ENCODE measurements at places on chromosomes 7 and 10.

- DNase-seq = no peak
Measured at GRCh38 chr10:95793401-95794045, 37.6 kb downstream of the ENTPD1 start.

DNA sequence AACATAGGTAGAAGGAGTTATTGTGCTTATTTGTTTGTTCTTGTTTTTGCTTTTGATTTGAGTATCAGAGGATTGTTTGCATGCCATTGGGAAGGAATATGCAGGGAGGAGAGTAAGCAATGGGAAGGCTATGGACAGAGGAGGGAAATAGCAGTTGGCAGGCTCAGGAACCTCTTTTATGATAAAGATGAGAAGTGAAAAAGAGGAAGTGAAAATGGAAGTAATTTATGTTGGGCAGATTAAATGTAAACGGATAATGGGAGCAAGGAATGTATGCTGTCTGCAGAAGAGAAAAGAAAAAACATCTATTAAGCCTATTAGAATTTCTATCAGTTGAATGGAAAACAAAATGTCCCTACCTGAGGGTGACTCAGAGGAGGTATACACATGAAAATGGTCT is 90.1 kb upstream of the NPSR1 start:
- no peak for DNase-seq

GRCh38 chr10:13959443-13960359 is 371.0 kb downstream of the FRMD4A start:
- DNase-seq = no peak

DNA sequence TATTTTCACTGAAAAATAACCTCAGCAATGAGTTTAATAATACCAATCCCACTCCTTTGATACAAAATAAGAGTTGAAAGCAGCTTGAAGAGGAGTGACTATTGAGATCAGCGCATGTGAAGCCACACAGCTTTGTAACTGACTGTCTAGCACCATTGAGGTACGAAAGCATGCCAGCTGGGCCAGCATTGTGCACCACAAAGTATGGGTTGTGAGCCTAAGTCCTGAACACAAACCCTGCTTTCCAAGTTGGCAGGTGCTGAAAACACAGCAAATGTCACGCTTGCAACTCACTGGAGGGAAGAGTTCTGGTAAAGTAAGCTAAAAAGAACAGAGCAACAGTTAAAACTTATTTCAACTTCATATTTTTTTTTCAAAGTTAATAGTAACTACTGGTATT is 4.0 kb upstream of the FAM53B start:
- DNase-seq = no peak

GRCh38 chr10:104218751-104219150 is 13.4 kb downstream of the CFAP43 start:
- DNase-seq = no peak

- DNase-seq = no peak
Measured at GRCh38 chr7:111474723-111475418, 87.4 kb downstream of the IMMP2L start.

DNA sequence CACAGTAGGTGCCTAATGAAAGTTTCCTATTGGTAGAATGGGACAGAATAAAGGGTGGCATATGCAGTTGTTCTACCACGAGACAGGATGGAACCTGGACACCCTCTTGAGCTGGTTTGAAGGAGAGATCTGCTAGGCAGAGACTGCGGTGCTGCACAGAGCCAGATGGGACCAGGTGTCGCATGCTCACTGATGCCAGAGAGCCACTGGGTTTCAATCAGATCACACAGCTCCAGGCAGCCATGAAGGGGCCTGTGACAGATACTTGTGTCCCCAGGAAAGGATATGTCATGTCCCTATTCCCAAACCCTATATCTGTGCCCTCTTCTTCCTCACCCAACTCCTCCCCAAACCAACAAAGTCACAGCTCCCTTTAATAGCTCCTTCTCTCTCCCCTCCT is 235.7 kb downstream of the PRPF18 start:
- no peak for DNase-seq

- DNase-seq = no peak
Measured at GRCh38 chr10:130023454-130024230, 59.6 kb upstream of the EBF3 start.

DNA sequence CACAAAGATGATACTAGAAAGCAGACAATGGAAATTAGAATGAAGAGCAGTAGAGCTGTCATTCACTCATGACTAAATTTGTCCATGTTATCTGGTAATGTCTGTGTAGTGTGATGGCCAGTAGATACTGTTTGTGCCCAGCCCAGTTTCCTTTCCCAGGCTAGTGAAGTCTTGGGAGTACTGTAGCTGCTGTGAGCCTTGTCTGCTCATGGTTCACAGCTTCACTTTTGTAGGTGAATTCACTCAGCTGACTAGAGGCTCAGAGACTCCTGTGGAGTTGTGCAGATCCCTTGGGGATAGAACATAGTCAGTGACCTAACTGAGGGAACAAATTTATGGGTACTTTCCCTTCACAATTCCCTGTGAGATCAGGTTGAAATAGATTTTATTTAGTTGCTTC is 572.5 kb downstream of the ARL4A start:
- no peak for DNase-seq

DNA sequence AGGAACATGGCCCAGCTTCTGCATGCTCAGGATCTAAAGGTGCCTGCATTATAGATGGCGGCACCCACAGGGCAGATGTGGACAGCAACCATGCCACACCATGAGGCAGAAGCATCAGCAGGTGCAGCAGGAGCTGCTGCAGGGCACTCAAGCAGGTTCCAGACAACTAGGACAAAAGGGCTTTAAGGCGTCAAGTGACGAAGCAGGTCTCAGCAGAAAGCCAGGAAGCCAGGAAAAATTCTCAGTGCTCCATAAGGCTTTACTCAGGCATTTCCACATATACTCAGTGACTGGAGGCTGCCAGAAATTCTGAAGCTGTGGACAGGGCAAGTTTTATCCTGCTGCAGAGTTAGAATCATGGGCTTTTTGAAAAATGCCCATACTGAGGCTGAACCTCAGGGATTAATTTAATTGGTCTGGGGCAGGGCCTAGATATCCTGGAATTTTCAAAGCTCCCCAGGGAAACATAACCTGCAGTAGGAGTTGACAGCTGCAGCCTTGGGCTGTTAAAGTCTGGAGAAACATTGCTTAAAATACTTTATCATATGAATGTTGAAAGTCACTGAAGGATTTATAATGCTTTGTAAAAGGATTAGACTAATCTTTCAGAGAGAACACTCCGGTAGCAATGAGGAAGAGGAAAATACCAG is 68.1 kb upstream of the RNF148 start:
- DNase-seq = no peak

GRCh38 chr7:139995017-139995915 is 67.5 kb downstream of the PARP12 start:
- DNase-seq = no peak

GRCh38 chr7:50287129-50287528 is 17.4 kb upstream of the IKZF1 start:
- no peak for DNase-seq

DNA sequence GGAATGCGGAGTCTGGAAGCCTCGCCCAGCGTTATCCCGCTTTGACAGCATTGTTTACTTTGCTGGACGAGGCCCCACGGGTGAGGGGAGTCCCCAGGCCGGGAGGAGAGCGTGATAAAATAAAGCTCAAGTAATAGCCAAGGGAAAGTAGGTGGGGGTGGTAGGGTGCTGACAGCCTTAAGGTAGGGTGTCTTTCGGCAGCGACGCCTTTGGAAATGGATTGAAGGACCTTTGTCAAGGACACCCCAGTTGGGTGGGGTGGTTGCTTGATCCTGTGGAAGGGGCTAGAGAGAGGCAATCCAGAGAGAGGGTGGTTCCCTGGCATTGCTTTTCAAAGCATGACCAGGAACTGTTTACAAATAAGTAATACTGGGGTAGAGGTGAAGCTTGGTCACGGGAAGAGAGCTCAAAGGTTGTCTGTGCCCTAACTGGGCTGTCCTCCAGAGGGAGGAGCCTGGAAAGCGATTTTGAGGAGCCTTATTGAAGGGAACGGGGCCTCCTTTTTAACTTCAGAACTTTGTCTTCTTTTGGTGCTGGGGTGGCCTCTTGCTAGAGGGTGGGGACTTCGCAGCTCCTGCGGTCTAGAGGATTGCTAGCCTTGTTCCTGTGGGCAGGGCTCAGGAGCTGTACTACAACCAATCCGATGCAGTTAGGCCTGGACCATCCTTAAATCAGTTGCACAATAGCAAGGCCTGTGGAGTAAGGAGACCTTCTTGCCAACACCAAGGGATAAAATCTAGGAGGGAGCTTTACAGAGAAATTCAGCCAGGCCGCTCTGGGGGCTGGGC is 1.3 kb downstream of the EIF4EBP2 start:
- DNase-seq = no peak

- DNase-seq = no peak
Measured at GRCh38 chr7:135389971-135390370, 119.9 kb downstream of the CNOT4 start.

DNA sequence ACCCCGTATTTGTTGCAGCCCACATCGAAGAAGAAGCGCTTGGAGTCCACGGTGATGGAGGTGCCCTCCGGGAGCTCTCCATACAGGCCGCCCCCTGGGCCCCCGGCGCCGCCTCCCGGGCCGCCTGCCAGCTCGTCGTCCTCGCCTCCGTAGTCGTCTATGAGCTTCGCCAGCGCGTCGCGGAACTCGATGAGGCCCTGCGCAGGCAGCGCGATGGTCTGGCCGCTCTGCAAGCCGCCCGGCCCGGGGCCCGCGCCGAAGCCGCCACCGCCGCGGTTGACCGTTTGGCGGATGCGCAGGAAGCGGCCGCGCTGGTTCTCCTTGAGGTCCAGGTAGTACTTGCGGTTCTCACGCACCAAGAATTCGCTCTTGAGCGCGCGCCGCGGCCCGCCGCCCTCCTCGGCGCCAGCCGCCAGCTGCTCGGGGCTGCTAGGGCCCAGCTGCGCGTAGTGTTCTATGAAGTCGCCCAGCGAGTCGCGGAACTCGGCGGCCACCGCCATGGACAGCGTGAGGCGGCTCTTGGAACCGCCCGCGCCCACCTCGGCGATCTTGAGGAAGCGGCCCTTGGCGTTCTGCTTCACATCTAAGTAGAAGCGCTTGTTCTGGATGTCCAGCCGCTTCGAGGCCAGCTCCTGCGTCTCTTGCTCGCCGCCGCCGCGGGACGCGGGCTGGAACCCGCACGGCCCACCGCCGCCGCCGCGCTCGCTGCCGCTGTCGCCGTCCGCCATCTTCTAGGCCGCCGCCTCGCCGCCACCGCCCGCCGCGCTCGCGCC is 523 bp downstream of the PURB start:
- DNase-seq = no peak

- no peak for DNase-seq
Measured at GRCh38 chr7:43302211-43302711, 189.8 kb downstream of the HECW1 start.

DNA sequence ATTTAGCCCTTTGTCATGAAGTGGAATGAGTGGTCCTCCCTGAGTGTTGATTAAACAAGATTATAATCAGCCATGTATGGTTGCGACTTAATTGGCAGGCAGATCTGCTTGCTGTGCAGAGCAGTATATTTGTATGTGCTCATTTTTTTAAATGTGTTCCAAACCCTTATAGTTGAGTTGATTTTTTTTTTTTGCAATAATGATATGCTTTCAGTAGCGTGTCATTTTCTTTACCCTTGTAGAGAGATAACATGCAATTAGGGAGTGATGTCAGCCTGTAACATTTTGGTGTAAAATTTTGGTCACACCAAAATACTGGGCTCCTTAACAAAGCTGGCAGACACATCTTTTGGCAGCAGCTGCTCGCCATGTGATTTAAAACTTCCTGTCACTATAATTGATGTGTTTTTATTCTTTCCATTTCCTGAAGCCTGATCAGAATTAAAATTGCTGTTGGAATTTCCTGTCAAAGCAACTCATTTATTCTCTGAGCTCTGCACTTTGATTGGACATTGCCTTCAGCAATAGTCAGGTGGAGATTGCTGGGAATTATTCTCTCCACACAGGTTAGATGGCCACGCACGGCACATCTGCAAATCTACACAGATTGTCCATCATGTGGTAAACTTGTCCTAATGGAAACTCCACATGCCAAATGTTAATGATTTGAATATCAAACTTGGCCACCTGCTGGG is 125.3 kb downstream of the DYNC1I1 start:
- no peak for DNase-seq

- DNase-seq = no peak
Measured at GRCh38 chr7:151410405-151411390, 860 bp upstream of the WDR86 start.

GRCh38 chr7:90081621-90082020 is 72.6 kb upstream of the STEAP1 start:
- DNase-seq = no peak

DNA sequence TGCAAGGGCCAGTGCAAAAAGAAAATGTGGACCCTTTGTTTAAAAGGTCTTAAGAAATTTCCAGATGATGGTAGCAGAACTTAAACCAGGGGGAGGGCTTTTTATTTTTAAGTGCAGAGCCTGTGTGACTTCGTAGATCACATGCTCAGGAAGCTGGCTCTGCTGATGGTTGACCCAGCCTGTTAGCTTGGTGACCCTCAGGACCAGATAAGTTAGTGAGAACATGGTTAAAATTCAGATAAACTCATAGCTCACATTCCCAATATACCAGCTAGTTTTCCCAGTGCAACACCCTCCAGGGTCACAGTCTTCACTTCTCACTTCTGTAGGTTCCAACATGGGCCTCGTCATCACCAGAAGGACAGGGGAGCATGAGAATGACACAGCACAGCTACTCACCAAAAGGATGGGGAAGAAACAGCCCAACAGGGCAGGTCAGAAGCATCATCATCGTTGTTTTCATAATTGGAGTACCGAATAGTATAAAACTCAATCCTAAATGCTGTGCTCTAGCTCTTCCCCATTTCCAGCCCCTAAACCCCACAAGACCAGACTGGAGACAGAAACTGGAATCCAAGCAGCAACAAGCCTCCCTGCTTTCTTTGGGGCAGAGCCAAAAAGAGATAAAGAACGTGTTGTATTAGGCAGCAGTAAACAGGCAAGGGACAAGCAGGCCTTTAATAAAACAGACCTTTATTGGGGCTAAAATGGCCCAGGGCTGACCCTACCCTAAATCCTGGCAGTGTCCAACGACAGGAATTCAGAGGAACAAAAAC is 102.2 kb upstream of the ANKRD1 start:
- DNase-seq = no peak

DNA sequence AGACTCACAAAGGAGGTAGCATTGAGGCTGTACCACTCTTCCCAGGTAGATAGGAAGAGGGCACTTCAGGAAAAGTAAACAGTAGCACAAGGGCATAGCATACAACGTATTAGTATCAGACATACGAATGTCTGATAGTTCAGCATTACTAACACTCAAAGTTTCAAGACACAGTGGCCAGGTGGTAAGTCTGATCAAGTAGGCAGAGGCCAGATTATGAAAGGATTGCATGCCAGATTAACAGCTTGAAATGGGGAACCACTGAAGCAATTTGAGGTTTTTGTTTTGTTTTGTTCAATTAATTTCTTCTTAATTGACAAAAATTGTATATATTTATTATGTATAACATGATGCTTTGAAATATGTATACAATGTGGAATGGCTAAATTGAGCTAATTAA is 45.7 kb upstream of the IL6 start:
- DNase-seq = no peak

- DNase-seq = no peak
Measured at GRCh38 chr10:34244756-34245484, 570.2 kb downstream of the PARD3 start.

GRCh38 chr7:88465600-88465999 is 158.9 kb upstream of the STEAP4 start:
- DNase-seq = no peak

- DNase-seq = no peak
Measured at GRCh38 chr10:17227367-17228090, 512 bp upstream of the VIM start.
